Astrocyte of the cerebellum (primary cell): ENCODE measurements at places on chromosomes 5 and 9.
A peak's percentile ranks its signal among the peaks of the same experiment; 100 is the strongest.

DNA sequence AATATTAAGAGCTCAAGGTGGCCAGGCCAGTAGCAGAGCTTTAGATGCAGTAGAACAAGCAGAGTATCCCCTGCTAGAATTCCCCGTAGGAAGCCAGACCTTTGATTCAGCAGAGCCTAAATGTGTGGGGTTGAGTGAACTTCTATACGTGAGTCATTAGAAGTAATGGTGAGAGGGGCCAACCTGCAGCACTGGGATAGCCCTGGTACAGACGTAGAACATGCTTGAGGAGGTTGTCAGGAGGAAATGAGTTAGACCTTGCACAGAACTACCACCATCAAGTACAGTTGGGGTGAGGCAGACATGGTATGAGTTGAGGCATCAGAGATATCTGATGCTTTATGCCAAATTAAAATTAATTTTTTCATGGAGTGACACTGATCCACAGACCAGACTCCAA, 42.0 kb downstream of the PDCD1LG2 start:
- DNase-seq, result no peak

- DNase-seq, result peak; percentile 92
Observed at GRCh38 chr5:137563646-137564397, 64.7 kb upstream of the SPOCK1 start.

DNA sequence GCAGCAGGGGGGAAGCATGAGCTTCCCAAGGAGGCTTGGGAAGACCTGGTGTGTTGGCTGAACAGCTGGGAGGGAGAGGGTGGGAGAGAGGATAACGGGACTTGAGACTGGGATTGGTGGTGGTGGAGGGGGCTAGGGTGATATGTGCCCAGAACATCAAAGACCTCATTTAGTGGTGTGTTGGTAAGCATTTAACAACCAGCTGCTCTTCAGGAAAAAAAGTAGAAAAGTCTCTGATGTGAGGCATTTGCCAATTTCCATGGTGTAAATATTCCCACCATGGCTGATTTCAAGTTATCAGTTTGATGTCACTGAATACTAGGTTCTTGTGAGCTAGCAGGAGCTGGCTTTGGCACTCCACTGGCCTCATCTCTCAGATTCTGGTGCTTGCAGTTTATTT, 170.8 kb downstream of the MACROH2A1 start:
- no peak for DNase-seq

DNA sequence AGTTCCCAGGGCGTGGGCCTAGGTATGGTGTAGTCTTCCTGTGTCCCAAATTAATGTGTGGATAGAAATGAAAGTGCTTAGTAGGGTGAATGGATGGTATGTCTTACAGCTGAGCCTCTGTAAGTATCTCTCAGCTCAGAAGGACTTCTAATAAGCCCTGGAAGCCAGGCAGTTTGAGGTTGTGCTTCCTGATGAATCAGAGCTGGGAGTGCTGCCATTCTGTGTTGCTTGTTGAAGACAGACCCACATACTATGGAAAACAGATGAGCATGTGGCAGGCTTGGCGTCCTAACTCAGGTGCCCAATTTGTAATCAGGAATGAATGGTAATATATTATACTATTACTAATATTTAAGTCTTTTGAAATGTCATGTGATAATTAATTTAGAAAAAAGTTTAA, 69.8 kb downstream of the CMYA5 start:
- peak; percentile 79 for DNase-seq

GRCh38 chr5:136598802-136599404, 233.6 kb upstream of the TRPC7 start:
- no peak for DNase-seq

DNA sequence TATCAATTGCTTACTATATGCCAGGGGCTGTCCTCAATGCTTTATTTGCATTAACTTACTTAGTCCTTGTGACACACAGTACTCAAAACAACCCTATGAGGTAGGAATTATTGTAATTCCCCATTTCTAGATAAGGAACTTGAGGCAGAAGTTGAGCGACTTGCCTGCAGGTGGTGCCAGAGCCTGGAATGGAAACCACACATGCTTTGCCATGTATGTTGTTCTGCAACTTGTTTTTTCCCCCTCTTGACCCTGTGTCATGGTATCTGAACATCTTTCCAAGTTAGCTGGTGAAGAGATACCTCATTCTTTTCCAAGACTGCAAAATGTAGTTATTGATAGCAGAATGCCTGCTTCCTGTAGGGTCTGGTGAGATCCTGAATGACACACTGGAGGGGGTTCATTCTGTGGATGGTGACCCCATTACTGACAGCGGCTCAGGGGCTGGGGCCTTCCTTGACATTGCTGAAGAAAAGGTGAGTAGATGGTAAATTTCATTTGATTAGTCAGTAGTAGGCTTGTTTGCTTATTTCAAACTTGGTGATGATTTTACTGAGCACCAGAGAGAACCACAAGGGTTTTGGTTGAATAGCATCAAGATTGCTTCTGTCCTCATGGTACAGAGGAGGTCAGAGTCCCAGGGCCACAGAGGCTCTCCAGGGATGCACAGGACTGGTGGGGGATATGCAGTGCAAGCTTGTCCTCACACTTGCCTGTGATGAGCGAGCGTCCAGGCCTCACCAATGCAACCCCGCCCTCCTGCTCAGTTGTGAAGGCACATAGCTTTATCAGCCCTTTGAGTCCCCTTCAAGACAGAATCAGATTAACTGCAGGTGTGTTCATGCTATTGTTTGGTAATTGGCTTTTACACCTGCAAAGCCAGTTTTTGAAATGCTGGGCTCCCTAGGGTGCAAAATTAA, 57.0 kb downstream of the COL15A1 start:
- peak; percentile 63 for DNase-seq

- no peak for DNase-seq
Observed at GRCh38 chr5:132207778-132208177, 19.9 kb downstream of the P4HA2 start.

GRCh38 chr5:140429724-140430123, 28.1 kb downstream of the ANKHD1 start:
- DNase-seq, result no peak

- DNase-seq, result no peak
Observed at GRCh38 chr9:133238272-133238850, 29.3 kb upstream of the OBP2B start.

DNA sequence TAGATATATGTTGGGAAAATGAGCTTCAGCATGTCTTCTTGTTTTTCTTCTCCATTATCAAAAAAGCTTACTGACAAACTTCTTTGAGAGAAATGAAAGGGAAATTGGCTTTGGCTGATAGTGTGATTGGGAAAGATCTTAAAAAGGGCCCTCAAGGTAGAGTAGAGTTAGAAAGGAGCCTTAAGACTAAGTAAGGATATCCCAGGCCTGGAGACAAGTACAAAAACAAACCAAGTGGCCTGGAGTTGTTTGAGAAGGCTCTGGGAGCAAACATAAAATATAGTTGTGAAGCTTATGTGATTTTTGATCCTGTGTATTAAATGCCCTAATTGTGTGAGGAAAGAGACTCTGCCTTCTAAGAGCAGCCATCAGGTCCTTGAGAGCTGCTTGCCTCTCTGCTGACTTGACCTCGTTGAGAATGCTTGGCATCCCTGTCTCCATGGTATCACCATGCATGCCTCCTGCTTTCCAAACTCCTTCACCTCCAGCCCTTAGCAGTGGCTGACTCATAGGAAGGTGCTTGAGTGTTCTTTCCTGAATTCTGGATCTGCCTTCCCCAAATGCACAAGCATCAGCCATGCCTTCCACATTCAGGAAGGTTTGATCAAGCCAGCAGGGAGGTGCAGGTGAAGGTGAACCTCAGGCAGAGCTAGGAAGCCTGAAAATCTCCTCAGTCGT, 78.9 kb downstream of the SMARCA2 start:
- peak; percentile 35 for DNase-seq

DNA sequence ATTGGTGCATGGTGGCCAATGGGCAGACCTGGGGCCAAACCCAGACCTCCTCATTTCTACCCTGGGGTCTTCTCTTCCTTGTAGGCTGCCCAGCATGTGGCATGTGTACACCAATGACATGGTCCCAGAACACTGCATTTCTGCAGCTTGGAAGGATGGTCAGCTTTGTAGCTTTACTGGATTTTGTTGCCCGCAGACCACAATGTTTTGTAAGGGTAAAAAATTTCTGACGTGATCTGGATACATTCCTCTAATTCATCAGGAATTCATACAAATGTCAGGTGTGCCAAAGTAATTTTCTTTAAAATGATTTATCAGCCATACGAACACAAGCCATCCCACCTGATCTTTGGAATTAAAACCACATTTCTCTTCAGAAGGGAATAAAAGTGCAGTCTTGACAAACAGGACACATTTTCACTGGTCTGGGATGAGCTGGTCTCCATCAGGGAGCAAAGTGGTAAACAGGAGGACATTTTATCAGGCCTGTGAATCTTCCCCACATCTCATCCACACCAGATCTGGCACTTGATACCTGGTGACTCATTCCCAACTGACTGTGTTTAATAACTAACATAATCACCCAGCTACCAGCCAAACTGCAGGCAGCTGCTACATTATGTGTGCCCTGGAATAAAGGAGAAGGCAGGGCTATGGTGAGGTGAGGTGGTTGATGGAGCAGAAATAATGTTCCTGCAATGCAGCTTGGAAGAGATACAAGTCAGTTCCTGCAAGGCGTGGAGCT, 103.9 kb downstream of the SPOCK1 start:
- DNase-seq, result peak; percentile 46

GRCh38 chr9:95528908-95529502, 12.2 kb upstream of the PTCH1 start:
- no peak for DNase-seq

DNA sequence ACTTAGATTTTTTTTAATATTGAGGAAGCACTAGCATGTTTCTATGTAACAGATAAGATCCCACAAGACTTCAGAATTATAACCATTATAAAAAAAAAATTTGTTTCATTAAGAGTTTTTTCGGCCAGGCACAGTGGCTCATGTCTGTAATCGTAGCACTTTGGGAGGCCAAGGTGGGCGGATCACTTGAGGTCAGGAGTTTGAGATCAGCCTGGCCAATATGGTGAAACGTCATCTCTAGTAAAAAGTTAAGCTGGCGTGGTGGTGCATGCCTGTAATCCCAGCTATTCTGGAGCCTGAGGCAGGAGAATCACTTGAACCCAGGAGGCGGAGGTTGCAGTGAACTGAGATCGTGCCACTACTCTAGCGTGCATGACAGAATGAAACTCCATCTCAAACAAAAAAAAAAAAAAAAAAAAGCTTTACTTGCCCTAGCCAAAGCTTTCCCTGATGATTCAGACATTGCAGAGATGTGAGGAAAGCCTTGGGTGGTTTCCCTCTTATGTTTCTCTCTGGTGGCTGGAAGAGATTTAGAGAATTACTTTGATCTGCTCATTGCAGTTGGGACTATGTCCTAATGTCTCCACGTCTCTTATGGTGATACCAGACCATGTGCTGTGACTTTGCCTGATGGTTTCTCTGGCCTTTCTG, 65.4 kb downstream of the EGFLAM start:
- no peak for DNase-seq

DNA sequence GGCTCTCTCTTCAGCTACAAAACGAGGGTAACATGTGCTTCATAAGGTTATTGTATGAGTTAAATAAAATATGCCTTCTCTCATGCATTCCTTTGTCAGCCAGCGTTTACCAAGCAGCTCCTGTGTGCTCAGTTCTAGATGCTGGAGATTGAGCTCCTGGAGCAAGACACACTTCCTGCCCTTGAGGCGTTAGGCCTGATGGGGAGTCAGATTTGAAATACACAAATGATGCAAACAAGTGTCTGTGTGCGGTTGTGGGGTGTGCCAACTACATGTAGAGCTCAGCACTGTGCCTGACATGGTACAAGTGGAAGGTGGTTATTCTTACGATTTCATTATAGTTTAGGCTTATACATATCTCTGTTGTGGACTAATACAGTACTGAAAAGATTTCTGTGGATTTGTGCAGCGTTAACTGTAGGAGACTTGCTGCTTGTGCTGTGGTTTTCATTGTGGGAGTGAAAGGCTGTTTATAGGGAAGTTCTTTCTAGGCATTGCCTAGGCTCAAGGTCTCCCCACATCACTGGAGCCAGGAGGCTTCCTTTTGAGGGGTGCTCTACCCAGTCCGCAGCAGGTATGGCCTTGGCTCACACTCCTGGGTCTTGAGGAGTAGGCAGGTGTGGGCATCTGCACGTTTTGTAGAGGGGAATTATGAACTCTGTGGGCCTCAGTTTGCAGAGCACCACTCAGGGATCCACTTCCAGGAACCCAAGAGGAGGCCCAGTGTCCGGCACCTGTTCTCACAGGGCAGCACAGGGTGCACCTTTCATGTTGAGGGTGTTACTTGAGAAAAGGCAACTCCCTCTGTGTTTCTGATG, 39.8 kb upstream of the ANGPTL2 start:
- DNase-seq, result no peak

GRCh38 chr5:123754908-123755307, 242.9 kb downstream of the CSNK1G3 start:
- DNase-seq, result no peak

DNA sequence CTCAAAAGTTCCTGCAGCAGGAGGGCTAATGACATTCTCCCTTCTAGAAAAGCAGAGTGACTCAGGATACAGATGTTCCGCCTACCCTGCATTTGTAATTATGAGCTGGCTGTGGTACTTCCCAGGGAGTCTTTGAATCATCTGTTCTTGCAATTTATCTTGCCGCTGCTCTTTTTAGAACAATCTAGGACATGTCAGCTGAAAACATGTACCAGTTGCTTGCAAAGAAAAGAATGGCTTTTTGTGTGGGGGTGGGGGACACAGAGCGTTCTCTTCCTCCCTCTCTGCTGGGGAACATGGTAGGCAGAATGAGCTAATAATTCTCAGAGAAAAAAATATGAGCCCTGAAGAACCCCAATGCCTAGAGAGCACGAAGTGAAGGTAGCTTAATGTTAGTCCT, 51.7 kb upstream of the TUT7 start:
- DNase-seq, result peak; percentile 76

- DNase-seq, result no peak
Observed at GRCh38 chr5:115324021-115324420, 27.6 kb upstream of the CCDC112 start.

DNA sequence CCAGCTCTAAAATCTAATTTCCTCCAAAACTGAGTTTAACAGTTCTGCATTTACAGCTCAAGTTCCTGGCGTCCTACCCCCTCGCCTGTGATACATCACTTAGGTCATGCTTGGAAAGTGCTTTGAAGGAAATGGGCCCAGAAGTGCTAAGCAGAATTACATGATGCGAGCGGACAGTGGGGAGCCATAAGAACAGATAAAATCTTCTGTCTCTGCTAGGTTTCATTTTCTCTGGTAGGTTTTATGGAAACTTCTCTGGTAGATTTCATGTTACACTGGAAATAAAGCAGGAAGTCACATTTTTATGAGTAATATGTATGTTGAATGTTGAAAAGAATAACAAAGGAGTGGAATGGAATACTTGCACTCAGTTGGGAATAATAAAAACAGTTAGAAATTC, 138.3 kb downstream of the ZDHHC21 start:
- DNase-seq, result no peak

GRCh38 chr5:128328446-128328845, 209.6 kb downstream of the FBN2 start:
- DNase-seq, result peak; percentile 72

GRCh38 chr5:76175821-76176403, 92.7 kb downstream of the SV2C start:
- DNase-seq, result no peak

DNA sequence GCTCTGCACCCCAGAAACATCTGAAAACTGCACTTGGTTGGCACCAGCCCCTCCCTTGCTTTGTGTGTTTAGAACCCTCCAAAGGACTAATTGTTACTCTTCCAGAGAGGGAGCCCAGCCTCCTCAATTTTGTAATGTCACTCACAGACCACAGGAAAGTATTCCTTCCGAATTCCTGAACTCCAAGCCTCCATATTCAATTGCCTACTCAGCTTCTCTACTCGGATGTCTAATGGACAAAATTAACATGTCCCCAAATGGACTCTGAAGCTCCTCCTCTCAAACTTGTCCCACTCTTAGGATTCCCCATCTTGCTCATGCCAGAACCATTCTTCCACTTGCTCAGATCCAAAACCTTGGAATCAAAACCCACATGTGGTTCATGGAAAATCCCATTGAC, 3.9 kb upstream of the TMEM171 start:
- no peak for DNase-seq
